Urothelium cell line (cell line): ENCODE measurements at places on chromosomes 11 and 22.

DNA sequence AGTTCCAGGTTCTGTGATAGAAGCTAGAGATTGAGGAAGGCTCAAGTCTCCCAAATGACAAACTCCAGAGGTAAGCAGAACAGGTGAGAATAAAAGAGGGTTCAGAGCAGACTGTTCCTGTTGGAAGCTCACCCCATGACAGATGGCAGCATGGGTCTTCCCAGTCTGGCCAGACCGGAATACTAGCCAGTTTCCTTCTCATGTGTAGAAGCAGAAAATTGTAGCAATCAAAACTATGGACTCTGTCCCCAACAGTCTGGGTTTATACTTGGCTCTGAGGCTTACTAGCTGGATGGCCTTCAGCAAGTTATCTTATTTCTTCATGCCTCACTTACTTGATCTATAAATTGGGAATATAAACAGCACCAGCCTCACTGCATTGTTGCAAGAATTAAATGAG is 494.8 kb downstream of the MN1 start:
- no peak for DNase-seq

GRCh38 chr11:46242041-46242951 is 35.2 kb upstream of the CREB3L1 start:
- DNase-seq, result no peak

- peak; percentile 45 for DNase-seq
Observed at GRCh38 chr11:69841859-69842698, 22.9 kb upstream of the FGF3 start.

DNA sequence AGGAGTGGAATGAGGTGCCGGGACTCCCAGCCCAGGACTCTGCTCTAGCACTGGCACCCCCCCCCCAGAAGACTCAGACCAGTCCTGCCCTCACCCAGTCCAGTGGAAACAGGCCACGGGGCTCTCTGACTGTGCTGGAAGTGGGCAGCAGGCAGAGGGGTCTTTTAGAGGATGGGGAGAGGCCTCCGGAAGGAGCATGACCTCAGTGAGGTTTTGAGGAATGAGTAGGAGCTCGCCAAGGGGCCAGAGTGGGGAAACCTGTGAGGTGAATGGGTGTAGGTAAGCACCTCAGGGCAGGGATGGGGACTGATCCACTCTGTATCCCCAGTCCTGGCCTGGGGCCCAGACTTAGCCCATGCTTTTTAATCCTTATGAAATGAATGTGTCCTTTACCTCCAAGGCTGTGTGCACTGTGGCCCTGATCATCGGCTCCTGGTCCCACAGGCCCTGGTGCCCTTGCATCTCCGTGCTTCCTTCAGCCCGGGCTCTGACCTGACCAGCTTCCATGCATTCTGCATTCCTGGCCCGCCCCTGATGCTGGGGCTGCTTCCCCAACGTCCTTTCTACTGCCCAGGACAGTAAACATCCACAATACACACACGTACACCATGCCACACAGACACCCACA is 24.4 kb upstream of the RFPL3 start:
- DNase-seq, result no peak

DNA sequence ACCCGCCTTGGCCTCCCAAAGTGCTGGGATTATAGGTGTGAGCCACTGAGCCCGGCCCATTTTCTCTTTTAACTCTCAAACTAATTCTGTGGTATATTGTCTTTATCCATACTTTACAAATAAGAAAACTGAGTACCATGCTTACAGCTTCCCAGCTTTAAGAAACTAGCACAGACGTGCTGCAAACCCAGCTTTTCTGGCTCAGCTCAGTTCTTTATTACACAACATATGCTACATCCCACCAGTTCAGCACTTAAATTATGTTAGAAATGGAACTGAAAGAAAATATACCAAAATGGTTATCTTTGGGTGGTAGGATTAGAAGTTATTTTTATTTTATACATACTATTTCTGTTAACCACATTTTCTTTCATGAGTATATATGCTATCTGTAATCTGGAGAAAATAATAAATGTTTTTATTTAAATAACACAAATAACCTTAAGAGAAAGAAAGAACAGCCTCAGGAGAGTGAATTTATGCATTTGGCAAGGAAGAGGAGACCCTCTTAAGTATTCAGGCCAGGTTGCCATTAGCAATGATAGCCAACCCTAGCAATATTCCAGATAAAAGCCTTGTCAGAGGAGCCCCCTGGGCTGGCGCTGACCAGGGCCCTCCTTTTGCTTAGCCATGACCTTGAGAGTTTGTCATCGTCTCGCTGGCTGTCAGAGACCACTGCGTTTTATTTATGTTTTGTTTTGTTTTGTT is 33.8 kb downstream of the SLN start:
- no peak for DNase-seq

DNA sequence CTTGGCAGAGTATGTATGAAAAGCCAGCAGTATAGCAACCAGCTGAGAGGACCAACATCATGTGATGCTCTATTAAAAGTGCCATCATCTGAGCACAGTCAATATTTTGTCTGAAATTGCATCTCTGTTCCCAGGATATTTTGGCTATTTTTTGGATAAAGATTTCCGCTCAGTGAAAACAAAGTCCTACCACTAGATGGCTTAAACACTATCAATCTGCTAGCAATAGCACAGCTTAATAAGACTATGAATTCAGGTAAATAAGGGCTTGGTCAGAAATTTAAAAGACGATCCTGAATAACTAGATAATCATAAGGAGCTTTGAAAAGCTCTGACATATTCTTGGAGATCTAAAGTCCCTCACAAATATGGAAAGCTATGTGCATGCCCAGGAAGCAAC is 74.4 kb downstream of the MS4A13 start:
- peak; percentile 3 for DNase-seq

- DNase-seq, result no peak
Observed at GRCh38 chr11:9274499-9275258, 9.5 kb upstream of the DENND5A start.
